ENCODE measurements at places on chromosomes 7 and 10.

DNA sequence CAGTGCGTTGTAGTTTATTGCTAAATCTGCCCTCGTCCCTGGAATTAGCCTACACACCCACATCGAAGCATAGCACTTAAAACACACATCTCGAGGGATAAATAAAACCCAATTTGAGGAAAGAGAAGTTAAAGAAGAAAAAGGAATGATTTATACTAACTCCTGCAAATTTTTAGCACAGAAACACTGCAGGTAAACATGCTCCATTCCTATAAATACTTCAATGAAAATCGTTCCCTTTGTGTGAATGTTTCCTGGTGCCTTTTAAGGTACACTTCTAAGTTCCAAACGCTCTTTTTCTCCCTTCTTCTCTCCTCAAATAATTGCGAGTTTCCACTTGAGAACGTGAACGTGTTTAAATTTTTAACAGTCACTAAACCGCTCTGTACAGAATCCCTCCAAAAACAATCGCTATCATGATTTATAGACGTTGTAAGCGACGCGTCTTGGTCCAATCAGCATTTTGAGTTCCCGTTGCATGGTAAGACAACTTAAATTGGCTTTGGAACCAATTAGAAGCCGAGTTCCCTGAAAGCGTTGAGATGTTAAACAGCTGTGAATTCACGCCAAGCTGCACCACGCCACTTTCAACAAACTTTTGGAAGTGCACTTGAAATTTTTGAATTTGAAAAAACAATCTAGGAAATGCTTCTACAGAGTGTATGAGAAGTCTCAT, 12.5 kb upstream of the EBLN1 start:
- peak; percentile 66 for DNase-seq

DNA sequence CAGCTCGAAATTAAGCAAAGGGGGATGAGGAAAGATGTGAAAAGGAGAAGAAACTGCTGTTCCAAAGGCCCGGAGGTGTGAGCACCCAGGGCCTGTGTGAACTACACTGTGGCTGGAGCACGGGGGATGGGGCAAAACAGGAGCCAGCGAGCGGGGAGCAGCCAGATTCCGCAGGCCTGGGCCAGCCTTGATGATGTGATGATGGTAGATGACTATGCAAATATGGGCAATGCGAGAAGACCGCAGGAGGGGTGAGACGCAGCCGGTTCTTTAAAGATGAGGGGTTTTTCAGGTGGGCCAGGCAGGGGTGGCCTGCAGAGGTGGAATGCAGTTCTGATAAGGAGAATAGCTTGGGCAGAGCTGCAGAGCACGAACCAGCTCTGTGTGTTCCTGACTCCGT, 61.5 kb downstream of the LANCL2 start:
- no peak for DNase-seq

DNA sequence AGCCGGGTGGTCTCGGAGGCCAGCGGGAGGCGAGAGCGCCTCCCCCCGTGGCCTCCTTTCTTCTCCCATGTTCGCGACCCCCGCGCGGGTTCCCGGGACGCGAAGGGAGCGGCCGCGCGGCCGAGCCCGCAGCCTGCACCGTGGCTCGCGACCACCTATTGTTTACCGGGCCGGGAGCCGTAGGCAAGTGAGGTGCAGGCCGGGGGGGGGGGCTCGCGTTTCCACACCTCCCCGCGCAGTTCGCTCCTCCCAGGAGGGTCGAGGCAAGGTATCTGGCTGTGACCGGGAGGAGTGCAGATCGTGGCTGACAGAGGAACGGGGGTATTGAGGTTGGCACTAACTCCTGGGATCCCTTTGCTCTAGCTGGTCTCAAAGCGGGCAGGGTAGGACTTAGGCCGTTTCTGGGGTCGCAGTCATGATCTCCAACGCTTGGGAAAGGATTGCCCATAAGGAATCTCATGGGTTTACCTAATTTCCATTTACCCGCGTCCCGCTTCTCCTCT, 734 bp downstream of the PTPN12 start:
- DNase-seq: peak; percentile 70

DNA sequence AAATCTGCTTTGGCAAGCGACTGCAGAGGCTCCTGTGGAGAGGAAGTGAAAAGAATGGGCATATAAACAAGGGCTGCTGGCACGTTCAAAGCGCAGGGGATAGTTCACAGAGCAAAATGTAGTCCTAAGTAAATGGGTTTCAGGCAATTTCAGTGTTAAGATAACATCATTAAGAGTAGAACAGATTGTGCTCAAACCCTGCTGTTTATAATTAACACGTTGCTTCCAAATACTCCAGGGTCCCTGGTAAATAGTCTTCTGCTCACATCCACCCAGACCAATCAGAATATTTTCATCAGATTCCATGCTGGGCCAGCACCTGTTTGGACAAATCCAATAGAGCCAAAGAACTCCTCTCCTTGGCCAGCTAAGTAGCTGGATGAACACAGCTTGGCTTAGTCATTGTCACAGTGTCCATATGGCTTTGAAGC, 81.4 kb downstream of the ORC5 start:
- DNase-seq: peak; percentile 62

DNA sequence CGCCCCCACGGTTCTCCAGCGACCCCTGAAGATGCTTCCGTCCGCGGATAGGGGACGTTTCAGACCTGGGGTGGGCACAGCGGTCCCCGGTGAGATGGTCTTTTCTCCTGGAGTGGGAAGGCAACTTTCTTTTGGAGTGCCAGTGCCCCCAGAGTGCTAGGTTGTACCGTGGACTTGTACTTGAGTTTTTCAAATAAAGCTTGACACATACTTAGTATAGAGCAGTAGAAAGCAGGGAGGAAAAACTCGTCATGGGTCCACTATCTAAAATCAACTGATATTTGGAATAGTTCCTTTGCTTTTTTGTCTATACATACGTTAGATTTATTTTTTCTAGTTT, 28.4 kb downstream of the RBM20 start:
- no peak for DNase-seq

- no peak for DNase-seq
Observed at GRCh38 chr7:22895140-22895827, 72.6 kb upstream of the TOMM7 start.

DNA sequence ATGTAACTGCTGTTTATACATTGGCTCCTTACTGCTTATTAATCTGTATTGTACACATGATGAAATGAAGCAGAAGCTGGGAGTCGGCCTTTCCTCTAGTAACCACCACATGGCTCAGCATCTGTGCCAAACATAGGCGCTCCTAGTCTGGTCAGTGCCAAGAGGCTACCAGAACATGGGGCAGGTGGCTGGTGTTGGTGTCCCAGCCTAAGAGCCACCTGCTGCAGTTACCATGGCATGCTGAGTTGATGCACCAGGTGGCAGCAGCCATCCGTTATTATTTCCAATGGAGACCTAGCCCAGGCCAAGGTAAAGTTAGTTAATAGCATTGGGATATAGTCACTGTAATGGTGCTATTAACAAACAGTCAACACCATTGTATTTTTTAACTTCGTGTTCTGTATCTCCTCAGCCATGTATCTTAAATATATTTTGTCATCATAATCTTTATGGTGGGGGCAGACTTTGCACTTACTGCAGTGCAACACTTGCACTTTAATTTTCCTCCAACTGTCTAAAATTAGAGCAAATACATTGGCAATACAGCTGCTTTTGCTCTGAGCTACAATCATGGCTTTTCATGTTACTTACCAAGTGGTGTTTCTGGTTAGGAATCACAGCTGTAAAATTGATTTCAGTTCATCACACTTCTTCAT, 33.1 kb downstream of the HBP1 start:
- DNase-seq: peak; percentile 67

DNA sequence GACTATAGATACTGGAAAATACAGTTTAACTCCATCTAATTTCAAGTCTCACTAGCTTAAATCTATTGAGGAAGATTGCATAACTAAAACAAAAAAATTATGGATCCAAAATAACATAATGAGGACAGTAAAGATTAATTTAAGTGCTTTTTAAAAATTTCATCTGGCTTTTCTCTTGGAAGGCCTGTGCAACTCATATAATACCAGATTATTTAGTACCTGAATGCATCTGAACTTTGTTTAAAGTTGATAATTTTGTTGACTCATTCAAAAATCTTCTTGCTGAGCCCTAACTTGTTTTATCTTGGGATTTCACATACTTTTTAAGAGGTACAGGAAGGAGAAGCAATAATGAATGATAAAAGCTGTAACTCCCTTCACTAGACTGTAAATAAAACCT, 146.5 kb downstream of the CSTF2T start:
- DNase-seq: no peak

GRCh38 chr7:155994279-155994811, 182.1 kb upstream of the SHH start:
- DNase-seq: no peak

GRCh38 chr10:60678978-60679377, 99.3 kb upstream of the CDK1 start:
- no peak for DNase-seq

DNA sequence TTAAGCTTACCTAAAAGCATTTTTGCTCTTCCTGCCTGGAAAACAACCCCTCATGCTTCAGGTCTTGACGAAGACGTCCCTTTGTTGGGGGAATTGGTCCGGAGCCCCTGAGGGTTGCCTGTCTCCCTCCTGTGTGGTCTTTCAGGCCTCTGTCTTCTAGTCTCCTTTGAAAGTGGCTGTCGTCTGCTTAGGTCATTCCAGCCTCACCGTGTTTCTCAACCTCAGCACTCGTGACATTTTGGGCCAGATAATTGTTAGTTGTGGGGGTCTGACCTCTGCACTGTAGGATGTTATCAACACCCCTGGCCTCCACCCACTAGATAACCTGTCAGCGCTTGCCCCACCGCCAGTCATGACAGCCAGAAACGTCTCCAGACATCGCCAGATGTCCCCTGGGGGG, 219.1 kb downstream of the TCF7L2 start:
- peak; percentile 7 for DNase-seq

DNA sequence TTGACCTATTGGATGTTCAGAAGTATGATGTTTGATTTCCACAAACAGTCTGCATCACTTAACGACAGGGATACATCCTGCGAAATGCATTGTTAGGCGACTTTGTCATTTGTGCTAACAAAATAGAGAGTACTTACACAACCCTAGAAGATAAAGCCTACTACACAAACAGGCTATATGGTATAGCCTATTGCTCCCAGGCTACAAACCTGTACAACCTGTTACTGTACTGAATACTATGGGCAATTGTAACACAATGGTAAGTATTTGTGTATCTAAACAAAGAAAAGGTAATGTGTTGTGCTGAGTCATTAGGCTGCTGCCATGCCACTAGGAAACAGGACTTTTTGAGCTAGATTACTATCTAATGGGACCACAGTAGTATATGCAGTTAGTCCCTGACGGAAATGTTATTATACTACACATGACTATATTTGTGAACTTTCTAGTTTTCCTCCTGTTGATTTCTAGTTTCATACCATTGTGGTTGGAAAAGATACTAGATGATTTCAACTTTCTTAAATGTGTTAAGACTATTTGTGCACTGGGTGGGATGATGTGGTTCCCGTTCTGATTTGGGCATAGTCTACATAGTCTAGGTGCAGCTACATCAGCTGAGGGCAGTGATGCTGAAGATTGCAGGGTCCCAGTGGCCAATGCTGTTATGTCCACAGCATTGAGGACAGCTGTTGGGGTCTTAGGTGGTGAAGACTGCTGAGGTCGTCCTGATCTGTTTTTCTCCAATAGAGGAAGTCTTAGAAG, 161.7 kb downstream of the HTR7 start:
- no peak for DNase-seq

DNA sequence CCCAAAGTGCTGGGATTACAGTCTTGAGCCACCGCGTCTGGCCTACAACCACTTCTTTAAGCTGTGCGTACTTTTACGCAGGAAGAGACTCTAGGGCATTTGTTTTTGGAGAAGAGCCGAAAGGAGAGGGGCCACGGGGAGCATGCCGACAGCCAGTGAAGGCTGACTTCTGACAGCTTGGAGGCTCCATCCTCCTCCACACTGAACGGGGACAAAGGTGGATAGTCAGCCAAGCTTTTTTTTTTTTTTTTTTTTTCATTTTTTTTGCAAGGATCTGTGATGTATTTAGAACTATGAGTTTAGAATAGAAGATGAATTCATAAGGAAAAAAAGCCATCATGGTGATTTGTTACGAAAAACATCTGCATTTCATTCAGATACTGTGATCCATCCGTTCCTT, 221.7 kb downstream of the ARHGAP21 start:
- no peak for DNase-seq

- DNase-seq: peak; percentile 70
Observed at GRCh38 chr10:109966961-109967738, 40.6 kb upstream of the ADD3 start.

GRCh38 chr7:103148131-103148993, 537 bp downstream of the NAPEPLD start:
- peak; percentile 8 for DNase-seq

DNA sequence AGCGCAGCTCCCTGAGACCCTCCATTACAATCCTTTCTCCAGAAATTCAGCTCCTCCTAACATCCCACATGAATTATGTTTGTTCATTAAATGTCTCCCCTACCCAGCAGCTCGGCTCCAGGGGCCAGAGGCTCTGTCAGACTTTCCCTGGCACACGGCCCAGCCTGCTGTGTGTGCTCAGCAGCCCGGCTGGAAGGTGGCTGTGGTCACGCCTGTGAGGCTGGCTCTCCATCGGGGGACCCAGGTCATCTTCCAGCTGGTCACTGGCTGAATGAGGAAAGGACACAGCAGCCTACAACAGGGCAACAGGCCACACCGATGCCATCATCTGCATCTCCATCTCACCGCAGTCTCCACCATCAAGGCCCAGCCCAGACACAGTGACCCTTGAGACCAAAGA, 219.8 kb downstream of the MAD1L1 start:
- DNase-seq: no peak

- DNase-seq: no peak
Observed at GRCh38 chr10:24879861-24880260, 72.5 kb downstream of the PRTFDC1 start.

GRCh38 chr7:87600130-87601124, at the start of gene ABCB1:
TSS of gene ABCB1 (minus strand) at chr7:87600884. CDS start at chr7:87600184, 700 bp downstream.
- DNase-seq: peak; percentile 86

GRCh38 chr10:123462756-123463155, 203.4 kb upstream of the GPR26 start:
- DNase-seq: no peak

GRCh38 chr7:46630031-46630430, 709.0 kb upstream of the IGFBP3 start:
- DNase-seq: no peak

Measured in dermis blood vessel endothelial cell (primary cell).